ENCODE measurements at places on chromosomes 4 and X.

- DNase-seq: no peak
Observed at GRCh38 chrX:110954428-110955100, 141.4 kb upstream of the PAK3 start.

DNA sequence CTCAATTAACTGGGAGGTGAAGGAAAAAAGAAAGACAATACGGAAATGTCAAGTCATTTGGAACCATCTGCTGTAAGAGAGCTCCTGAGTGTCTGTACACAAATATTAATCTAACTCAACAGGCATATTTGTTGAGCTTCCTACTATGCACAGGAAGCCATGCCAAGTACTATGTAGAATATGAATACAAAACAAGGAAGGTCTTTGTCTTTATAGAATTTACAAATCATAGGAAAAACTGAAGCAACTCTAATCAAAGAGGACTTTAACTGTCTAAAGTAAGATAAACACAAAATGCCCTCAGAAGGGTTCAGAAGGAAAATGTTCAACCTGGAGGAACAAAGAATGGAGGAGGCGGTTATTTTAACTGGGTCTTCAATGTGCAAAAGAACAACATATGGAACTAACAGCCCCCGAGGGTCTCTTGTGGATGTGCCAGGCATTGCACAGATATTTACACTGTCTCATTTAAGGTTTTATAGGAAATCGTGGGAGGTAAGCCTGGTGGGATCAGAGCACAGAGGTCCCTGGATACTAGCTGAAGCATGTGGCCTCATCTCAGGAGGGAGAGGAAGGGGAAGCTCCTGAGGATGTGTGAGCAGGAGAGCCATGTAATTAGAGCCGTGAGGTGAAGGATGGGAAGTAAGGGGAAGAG lies 5.8 kb downstream of the FAM114A1 start:
- DNase-seq: no peak

DNA sequence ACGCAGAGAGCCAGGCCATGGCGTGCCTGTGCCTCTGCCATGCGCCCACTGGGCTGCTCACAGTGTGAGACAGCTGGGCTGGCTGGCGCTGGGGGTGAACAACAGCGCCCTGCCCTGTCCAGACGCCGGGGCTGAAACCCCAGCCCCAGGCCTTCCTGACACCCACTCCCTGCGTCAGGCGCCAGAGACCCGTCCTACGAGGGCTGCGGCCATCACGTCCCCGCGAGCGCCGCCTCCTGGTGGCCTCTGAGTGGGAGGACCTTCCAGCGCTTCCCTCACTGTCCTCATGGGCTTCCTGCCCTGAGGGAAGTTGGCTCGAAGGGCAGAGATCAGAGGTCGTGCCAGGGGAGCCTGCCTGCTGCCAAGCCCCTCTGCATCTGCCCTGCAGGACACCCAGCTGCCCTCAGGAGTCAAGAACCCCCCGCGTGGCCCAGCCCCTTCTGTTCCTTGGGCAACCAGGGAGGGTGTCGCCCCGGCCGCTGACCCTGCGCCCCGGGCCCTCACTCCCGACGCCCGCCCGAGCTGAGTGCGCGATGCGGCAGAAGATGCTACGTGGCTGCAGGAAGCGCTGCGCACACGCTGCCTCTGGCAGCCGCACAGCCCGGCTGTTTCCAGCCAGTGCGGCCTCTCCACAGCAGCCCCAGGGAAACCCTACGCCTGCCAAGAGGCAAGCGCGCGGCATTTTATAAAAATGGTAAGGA lies 16.2 kb downstream of the NELFA start:
- no peak for DNase-seq

- no peak for DNase-seq
Observed at GRCh38 chrX:47179221-47179927, 14.3 kb upstream of the UBA1 start.

DNA sequence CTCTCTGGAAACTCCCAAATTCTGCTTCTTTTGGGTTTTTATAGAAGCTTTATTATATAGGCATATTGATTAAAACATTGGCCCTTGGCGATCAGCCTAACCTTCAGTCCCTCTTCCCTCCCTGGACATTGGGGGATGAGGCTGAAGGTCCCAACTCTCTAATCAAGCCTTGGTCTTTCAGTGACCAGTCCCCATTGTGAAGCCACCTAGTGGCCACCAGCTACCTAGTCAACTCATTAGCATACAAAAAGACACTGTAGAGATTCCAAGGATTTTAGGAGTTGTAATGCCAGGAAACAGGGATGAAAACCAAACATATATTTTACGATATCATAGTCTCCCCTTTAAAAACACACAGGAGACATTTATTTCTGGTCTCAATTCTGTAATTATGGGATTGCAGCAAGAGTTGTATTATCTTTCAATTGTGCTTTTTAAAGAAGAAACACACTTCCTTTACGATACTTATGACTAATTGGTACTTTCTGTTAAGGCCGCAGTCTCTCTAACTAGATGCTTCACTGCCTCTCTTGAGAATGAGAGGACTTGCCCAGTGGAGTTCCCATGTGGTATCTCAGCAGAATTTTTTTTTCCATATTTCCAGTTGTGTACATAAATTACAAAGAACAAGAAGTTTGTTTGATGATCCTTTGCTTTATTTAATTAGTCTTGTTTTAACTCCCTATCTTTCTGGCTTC lies 58.2 kb downstream of the WDR17 start:
- DNase-seq: no peak

DNA sequence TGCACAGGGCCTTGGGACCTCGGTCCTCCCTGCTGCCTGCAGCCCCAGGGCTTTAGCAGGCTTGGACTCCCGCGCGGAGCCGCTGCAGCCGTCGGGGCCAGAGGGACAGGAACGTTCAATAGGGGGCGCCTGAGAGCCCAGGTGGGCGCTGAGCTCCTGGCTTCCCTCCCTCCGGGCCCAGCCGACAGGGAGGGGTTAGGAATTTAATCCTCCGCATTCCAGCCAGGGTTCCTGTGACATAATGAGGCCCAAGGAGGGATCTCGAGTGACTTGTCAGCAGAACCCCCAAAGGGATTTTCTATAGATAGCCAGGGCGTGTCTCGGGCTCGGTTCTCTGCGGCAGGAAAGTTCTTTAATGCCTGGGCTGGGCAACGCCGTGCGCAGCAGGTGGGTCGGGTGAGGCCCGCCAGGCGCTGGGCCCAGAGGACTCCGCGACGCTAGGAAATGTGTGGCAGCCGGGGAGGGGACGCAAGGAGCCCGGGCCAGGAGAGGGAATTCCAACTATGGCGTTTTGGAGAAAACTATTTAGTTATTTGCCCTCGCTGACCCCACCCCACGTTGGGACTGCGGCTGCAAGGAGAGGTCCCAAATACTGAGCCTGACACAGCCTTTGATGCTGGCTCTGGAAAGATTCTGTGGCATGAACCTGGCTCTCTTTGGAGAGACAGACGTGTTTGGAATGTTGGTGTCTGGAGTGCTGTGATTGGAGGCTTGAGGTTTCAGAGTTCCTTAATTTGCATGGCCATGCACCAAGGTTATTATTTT lies 285.2 kb upstream of the GATB start:
- DNase-seq: no peak

DNA sequence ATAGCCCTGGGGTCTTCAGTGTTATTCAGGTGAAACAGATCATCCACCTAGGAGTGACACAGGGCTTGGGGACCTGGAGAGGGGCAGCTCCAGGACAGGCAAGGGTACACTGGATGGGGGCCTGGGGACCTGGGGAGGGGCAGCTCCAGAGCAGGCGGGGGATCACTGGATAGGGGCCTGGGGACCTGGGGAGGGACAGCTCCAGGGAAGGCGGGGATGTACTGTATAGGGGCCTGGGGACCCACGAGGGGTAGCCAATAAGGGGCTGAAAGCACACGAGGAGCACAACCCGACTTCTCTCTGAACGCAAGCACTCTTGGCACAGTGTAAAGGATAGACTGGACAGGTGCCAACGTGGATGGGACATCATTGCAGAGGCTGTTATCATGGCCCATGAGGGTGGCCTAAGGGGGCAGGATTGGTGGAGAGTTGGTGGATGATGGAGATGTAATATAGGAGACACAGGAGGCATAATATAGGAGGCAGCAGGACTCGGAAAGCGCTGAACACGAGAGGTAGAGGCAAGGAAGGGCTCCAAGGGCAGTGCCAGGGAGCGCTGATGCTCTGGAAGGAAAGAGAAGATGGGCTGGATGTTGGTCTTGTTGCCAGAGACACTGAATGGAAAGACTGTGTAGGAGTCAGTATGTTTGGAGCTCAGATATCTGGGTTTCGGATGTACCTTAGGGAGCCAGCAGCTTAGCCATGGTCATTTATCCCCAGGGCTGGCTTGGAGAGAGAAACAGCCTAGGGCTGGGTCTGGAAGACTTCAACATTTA lies 37.9 kb upstream of the FGFBP2 start:
- no peak for DNase-seq

GRCh38 chr4:80309294-80310004 lies 26.1 kb upstream of the CFAP299 start:
- no peak for DNase-seq

- DNase-seq: no peak
Observed at GRCh38 chr4:95318044-95318443, 230.7 kb downstream of the UNC5C start.

- no peak for DNase-seq
Observed at GRCh38 chr4:52202251-52202779, 151.2 kb downstream of the SPATA18 start.

DNA sequence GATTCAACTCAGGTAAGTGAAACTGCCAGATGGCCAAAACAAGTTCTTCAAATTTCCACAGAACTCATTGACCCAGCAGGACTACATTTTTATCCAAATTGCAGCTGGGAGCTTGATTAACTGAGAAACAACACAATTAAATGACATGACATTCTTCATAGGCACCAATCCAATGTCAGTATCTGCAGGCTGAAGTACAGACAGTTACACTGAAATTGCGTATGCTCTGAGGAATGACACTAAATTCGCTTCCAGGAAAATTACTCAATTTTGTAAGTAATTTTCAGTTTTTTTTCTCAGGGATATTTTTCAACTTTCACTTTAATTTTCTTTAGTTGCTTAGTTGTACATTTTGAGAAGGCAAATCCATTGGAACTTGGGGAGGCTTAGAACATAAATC lies 4.5 kb downstream of the C1GALT1C1 start:
- no peak for DNase-seq

GRCh38 chr4:6779667-6780565 lies 2.6 kb upstream of the KIAA0232 start:
- no peak for DNase-seq

- no peak for DNase-seq
Observed at GRCh38 chr4:125693228-125693627, 378.5 kb downstream of the FAT4 start.
